ENCODE measurements at places on chromosomes 3 and 15.

- DNase-seq = no peak
Observed at GRCh38 chr3:62372621-62373041, 719 bp downstream of the FEZF2 start.

DNA sequence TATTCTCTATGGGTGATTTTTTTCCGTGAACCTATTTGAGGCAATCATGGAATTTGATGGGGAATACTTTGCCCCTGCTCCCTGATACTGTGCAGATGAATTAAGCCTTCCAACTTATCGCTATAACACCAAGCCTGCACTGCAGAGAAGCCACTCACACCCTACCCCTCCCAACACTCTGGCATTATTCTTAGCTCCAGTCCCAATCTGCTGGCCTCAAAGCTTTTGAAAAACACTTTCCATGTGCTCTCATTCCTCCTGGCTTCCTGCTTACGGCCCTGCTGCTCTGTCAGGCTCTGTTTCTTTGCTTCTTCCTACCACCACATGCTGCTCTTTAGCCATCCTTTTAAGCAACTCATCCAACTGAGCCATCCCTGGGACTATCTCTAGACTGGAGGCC lies 327.8 kb upstream of the SLCO3A1 start:
- DNase-seq = no peak

GRCh38 chr3:70072180-70072579 lies 72.6 kb downstream of the SAMMSON start:
- DNase-seq = no peak

GRCh38 chr3:25007974-25008658 lies 419.9 kb upstream of the RARB start:
- no peak for DNase-seq

DNA sequence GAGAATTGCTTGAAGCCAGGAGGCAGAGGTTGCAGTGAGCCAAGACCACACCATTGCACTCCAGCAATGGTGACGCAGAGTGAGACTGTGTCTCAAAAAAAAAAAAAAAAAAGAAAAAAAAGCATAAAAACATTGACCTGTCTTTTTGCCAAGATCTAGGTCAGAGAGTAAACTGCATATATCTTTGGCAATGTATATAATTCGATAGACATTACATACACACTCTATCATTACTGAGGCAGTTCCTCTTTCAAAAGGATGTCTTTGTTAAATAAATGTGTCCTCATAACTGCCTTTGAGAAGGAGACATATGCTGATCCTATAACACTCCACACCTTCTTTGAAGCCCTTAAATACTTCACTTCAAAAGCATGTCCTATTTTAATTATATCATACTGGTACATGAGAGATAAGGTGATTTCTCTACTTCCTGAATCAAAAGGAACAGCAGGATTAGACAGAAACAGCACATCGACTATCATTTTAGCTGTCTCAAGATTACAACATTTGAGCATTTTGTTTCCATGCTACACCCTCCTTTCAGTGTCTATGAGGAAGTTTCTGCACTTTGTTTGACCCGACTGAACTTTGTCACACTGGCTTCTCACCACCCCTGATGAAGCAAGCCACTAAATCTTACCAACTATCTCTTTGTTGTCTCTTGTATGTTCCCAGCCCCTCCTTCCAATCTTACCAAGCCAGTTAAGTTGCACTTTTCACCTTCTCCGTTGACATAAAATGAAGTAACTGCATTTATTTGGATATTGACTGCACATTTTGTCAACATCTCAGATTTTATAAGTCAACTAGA lies 335.8 kb downstream of the MECOM start:
- no peak for DNase-seq

GRCh38 chr15:73959012-73959581 lies 32.8 kb downstream of the LOXL1 start:
- no peak for DNase-seq

- no peak for DNase-seq
Observed at GRCh38 chr15:69797615-69798014, 300.1 kb downstream of the TLE3 start.

GRCh38 chr3:128402319-128402718 lies 64.4 kb downstream of the DNAJB8 start:
- DNase-seq = no peak

DNA sequence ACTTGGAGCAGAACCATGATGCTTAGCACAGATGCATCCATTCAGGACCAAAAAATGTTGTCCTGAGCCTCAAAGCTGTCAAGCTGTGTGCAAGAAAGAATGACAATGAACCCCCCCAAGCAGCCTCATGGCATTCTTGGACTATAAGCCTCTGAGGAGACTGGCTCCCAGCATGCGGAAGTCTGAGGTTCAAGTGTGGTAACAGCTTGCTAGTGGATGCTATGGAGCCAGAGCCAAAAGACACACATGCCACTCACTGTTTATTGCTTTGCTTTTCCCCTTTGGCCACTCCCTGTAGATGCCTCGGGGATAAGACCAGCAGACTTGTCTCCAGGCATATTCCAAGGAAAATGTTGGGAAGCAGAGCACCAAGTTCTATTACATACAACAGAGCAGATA lies 38.2 kb upstream of the SNRK start:
- no peak for DNase-seq

GRCh38 chr3:157093096-157093495 lies 66.9 kb downstream of the CCNL1 start:
- DNase-seq = no peak

GRCh38 chr3:187025656-187026316 lies 95.5 kb downstream of the ST6GAL1 start:
- DNase-seq = no peak

DNA sequence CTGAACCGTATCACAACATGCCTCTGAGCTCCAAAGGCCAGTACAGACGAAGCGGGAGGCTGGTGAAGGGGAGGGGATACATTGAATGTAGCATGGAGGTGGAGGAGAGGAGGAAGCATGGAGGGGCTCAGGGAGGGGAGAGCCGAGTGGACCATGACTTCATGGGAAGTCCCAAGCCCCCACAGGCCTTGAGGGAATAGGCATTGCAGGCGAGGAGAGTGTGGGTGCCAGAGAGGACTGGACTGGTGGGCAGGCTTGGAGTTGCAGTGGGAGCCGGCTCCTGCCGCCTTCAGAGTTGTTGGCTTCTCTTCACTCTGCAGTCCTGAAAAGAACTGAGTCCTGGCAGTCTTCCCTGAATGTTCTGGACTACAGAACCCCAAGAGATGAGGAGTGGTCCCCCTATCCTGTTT lies 3.3 kb upstream of the RNU6-1 start:
- no peak for DNase-seq

DNA sequence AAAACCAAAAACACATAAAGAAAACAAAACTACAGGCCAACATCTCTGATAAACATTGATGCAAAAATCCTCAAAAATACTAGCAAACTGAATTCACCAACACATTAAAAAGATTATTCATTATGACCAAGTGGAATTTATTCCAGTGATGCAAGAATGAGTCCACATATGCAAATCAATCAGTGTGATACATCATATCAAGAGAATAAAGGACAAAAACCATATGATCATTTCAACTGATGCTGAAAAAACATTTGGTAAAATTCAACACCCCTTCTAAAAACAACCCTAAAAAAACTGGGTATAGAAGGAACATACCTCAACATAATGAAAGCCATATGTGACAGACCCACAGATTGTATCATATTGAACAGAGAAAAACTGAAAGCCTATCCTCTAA lies 265.6 kb upstream of the DCBLD2 start:
- DNase-seq = no peak

GRCh38 chr15:87167055-87167454 lies 1087.4 kb downstream of the AGBL1 start:
- no peak for DNase-seq

DNA sequence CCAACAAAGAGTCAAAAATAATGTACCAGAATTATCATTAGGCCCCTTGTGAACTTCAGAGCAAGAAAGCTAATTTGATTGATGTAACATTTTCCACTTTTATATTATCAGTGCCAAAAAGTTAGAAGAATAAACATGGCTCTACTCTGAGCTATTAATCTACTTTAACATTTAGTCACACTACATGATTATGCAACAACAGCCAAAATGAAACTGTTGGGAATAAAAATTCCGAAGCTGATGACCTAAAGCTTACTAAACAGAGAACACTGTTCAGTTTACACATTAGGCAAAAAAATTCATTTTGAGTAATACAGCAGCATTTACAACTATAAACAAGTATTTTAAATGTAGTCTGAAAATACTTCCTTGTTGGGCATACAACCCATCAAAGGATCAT lies 1134.1 kb downstream of the EPHA3 start:
- DNase-seq = no peak

GRCh38 chr15:50355619-50355905 lies 564 bp upstream of the GABPB1 start:
- DNase-seq = no peak

DNA sequence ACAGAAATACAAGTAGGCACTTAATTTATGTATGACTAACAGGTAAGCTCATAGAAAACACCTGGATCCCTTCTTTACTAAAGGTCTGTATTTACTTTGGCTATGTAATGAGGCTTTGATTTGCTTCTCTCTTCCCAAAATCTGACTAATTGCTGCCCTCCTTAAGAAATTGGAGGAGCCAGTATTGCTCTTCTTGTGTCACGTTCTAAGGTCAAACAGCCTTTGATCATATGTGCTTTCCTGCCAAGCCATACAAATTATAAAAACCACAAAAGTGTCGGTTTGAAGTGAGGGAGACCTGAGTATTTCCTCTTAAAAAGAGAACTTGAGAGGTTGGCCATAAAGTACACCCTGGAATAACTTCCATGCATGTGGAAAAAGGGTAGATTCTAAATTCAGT lies 112.1 kb upstream of the MB21D2 start:
- no peak for DNase-seq

- no peak for DNase-seq
Observed at GRCh38 chr3:71104976-71105375, 478.6 kb downstream of the FOXP1 start.

DNA sequence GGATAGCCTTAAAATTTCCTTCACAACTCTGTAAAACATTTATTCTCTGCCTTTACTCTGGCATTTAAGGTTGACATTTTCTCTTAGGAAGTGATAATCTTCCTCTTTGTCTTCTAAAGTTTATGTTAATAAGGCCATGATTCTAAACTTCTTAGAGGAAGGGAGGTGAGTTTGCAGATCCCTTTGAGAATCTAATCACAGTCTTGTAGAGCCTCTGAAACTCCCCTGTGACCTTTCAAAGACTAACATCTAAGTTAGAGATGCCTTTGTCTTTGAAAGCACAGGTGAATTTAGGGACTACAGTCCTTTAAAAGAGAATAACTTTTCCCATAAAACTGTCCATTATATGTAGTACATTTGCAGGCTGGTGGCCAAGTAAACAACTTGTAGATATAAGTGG lies 115.1 kb downstream of the PLCL2 start:
- DNase-seq = no peak

- no peak for DNase-seq
Observed at GRCh38 chr3:190385731-190386688, 2.0 kb upstream of the CLDN16 start.

GRCh38 chr3:194598771-194599557 lies 34.3 kb downstream of the TMEM44 start:
- no peak for DNase-seq

GRCh38 chr3:129605203-129605921 lies 1.1 kb downstream of the PLXND1 start:
- no peak for DNase-seq

- DNase-seq = no peak
Observed at GRCh38 chr3:186330772-186331460, 31.1 kb downstream of the DGKG start.

DNA sequence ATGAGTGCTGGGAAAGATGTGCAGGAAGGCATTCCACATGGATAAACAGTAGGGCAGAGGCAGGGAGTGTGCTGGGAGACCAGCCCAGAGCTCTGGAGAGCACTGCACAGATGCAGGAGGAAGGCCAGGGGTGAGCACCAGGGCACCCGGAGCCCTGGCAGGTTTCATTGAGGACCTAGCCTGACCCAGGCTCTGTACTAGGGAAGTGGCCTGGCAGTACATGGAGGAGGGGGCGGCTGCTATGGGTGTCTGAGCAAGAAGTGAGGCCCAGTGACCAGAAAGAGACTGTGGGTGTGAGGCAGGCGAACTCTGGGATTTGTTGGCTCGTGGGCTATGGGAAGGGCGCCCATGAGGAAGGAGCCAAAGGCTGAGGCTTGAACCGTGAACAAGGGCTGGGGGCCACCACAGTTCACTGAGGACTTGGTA lies 139.1 kb downstream of the DNAJB8 start:
- no peak for DNase-seq

GRCh38 chr3:78277801-78278200 lies 1237.9 kb downstream of the ROBO2 start:
- DNase-seq = no peak

- no peak for DNase-seq
Observed at GRCh38 chr3:40078590-40078989, 230.9 kb upstream of the EIF1B start.

- no peak for DNase-seq
Observed at GRCh38 chr3:63921741-63922482, 9.7 kb upstream of the SCAANT1 start.

- DNase-seq = no peak
Observed at GRCh38 chr3:66494959-66495667, 5.7 kb downstream of the LRIG1 start.

GRCh38 chr15:96312641-96313335 lies 17.7 kb upstream of the NR2F2 start:
- DNase-seq = no peak

- DNase-seq = no peak
Observed at GRCh38 chr3:111936191-111936841, 42.5 kb upstream of the ABHD10 start.

- DNase-seq = no peak
Observed at GRCh38 chr3:79937567-79937966, 169.8 kb upstream of the ROBO1 start.

GRCh38 chr3:182058488-182058887 lies 346.8 kb downstream of the SOX2 start:
- no peak for DNase-seq

GRCh38 chr3:139909811-139910210 lies 25.2 kb upstream of the CLSTN2 start:
- no peak for DNase-seq

- no peak for DNase-seq
Observed at GRCh38 chr3:32226875-32227500, 11.5 kb upstream of the CMTM8 start.
